ENCODE measurements at places on chromosomes 3 and 15. TPM values are rescaled to one million over a fixed set of nuclear protein-coding genes. Genes with fewer than 3 reads are reported as not detected.

GRCh38 chr3:41330465-41330864 lies 131.2 kb downstream of the CTNNB1 start:
- no peak for DNase-seq

DNA sequence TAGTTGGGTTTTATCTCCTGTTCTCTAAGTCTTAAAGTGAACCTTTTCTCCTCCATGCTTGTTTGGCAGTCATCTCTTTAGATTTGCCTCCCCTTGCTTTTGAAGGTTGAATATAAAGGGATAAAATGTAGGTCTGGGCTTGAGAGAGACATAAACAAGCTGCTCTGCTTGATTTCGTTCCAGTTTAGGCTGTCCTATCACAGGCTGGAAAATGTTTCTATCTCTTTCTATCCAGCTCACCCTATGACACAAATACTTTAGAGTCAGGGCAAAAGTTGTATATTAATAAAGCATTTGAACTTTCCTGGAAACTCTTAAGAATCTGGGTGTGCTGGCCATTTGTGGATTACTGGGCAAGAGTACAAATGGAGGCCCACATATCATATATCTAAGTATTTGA lies 29.5 kb upstream of the ZBBX start:
- DNase-seq = no peak

DNA sequence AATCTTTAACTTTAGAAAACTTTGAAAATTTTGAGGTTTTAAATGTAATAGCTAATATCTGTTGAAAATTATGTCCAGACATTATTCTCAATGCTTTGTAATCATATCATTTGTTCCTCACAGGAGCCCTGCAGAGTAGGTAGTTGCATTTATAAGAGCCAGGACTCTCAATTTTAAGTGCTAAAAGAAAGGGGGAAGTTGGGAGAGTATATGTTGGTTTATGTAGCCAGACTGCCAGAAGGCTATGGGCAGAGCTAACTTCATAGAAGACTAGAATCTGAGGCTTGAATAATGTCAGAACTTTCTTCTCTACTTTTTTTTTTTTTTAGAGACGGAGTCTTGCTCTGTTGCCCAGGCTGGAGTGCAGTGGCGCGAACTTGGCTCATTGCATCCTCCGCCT lies 9.1 kb downstream of the VPS8 start:
- DNase-seq = no peak

The PXYLP1 gene
- polyA plus RNA-seq = 44.5 TPM

The HDC gene
- polyA plus RNA-seq = 0.36 TPM

The AMOTL2 gene
- 94.0 TPM for polyA plus RNA-seq
